ENCODE measurements at places on chromosomes 3 and 15.

GRCh38 chr3:108096532-108097321, 5.9 kb upstream of the CD47 start:
- DNase-seq: no peak

GRCh38 chr3:32423534-32423933, 31.9 kb downstream of the CMTM7 start:
- no peak for DNase-seq

- no peak for DNase-seq
These were observed 53.7 kb upstream of the ST3GAL6 start for GRCh38 chr3:98709441-98709840.

DNA sequence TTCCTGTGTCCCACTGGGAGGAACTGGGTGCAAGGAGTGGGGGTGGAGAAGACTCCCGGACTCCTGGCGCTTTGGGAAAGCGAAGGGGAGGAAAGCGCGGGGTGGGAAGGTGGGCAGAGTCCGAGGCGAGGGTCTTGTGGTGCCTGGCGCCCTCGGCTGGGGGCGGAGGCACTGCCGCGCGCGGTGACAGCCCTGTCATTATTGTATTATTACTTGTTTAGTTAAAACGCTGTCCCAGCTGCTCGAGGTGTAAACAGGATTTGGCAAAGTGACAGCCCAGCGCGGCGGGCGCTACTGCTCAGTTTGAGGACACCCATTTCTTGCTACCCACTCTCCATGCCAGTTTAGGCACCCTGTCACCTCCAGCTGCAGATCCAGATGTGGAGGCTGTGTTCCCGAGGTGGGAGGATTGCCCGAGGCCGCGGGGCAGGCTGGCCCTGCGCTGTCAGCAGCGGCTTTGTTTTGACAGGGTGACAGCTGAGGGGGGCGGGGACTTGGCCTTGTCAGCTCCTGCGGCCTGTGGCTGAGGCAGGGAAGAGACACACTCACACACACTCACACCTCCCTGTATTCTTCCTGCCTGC, 1.0 kb downstream of the KAT2B start:
- no peak for DNase-seq

GRCh38 chr3:187288131-187288854, 3.2 kb downstream of the MASP1 start:
- DNase-seq: no peak

GRCh38 chr15:57640930-57641682, 49.4 kb downstream of the MYZAP start:
- peak; percentile 11 for DNase-seq

- DNase-seq: no peak
These were observed 19.6 kb downstream of the GYG1 start for GRCh38 chr3:149010966-149011365.

DNA sequence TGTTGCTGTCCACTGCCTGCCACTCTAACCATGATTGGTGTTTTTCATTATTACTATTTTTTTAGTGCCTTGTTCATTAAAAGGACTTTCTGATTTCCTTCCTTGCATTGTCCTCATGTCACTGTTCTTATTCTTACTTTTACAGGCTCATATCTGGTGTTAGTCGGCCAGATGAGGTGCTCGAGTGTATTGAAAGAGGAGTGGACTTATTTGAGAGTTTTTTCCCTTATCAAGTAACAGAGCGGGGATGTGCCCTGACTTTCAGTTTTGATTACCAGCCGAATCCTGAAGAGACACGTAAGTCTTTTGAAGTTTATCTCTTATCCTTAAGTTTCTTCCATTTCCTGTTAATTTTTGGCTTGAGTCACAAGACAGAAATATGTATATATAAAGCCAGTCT, 23.2 kb downstream of the QTRT2 start:
- no peak for DNase-seq

- DNase-seq: no peak
These were observed at the start of gene NOX5 for GRCh38 chr15:69014454-69014853. NOX5 (plus strand) TSS chr15:69014695; CDS start chr15:69014736, 41 bp downstream.

GRCh38 chr15:89401631-89402517, 67.2 kb upstream of the POLG start:
- DNase-seq: peak; percentile 17

DNA sequence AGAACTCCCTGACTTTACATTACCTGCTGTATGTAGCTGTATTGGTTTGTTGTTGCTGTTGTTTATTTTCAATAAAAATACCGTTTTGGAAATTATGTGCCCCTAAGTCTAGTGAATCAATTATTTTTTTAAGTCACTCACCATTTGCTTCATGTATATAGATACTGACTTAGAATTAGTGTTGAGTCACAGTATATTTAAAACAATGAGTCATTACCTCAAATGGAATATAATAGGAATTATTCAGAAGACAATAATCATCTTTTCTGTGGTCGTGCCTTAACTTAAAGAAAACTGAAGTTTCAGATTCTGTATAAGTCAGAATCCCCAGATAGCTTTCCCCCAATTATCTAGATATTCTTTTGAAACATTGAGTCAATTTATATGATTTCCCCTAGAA, 21.0 kb upstream of the ALDH1A2 start:
- DNase-seq: no peak

DNA sequence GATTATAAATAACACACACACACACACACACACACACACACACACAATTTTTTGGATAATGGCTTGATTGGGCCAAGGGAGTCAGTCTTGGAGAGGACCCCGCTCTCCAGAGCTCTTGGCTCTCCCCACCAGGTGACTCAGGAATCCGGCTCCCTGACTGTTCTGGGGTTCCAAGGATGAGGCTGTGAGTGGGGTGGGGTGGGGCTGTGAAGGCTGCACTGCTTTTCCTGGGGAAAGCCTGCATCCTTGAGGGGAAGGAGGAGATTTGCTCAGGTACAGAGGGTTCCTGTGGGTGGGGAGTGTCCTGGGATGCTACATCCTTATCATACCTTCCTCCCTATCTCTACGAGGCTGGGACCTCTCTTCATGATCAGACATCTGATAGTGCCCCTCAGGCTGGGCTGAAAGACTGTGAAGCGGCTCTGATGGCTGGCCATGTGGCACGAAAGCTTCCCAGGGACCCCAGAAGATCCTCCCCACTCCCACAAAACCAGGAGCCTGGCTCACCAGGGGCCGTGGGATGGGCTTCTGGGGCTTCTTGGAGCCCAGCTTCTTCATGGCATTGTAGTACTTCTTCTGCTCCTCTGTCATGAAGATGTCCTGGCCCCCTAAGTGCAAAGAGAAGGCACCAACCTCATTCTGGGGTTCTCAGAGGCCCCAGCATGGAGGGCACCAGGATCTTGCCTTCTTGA, 59.2 kb downstream of the EXOG start:
- DNase-seq: no peak

DNA sequence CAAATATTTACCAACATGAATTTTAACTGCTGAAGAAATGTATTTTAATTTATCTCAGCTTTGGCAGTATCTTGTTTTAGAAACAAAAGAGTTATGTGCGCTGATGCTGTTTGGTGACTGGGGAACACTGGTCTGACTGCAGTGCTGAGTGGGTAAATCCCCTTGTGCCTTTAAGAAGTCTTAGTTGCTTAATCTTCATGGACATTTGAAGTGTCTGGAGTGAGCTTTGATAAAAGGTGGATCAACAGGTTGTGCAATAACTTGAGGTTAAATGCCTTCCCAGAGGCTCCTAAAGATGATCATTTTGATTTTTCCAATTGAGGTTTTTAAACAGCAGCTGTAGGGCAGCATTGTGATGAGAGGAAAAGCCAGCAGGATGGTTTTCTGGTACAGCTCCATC, 68.7 kb downstream of the TP63 start:
- no peak for DNase-seq

GRCh38 chr15:48064421-48064820, 56.4 kb upstream of the SLC24A5 start:
- DNase-seq: no peak

GRCh38 chr3:170092907-170093306, 55.1 kb downstream of the GPR160 start:
- no peak for DNase-seq

- no peak for DNase-seq
These were observed 114.0 kb downstream of the LRRC28 start for GRCh38 chr15:99365242-99365641.

DNA sequence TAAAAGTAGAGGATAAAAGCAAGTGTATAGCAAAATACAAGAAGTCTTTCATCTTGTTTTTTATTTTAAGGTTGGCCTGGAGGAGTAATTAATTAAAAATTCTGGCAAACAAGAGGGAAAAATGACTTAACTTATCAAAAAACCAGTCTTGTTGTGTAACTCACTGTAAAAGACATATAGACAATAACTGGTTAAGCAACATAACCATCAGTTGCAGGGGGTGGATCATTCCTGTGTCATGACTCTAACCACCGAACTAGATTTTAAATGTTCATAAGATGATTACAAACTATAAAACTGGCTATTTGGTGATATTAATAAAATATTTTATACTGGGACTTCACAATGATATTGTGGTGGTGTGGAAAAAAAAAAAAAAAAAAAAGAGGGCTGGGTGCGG, 130.6 kb downstream of the STAG1 start:
- no peak for DNase-seq

DNA sequence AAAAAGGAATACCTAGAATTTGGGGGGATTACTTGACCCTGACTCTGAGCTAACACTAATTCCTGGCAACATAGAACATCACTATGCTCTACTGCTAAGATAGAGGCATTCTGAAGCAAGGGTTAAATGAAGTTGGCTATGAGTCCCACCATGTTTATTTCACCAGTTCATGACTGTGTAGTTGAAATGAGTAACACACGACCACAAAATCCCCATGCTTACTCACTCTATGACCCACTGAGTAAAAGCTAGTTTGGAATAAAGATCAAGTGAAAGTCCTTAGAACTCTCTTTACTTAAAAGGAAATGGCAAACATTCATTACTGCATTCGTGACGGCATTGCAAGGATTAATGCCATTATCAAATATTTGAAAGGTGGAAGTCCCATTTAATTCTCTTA, 47.4 kb downstream of the MRPL46 start:
- no peak for DNase-seq

DNA sequence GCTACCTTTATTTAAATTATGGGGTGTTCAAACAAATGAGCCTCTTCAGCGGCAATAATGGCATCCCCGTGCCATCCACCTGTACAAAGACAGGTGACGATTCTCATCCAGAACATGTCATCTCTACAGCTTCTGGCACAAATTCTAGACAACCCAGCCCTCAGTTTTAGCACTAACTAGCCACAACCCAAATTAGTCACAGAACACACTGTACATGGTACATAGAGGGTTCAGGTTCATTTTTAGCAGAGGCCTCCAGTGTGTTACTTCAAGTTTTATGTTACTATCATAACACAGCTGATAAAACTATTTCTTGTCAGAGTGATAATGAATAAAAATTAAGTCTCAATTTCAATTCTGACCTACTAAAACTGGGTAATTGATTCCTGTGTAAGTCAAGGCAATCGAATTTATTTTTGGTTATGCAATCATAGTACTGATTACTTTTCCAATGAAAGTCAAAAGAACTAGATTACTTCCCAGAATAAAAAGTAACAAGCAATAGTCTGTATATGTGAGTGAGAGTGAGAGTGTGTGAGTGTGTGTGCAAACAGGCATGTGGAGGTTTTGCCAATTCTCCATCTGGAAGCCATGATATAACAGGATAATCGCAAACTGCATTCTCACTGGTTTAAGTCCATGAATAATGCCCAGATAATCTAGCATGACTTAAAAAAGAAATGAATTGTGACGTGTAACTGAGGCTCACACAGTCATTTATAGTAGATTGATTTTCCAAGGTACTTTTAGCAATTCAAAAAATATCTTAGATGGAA, 37.4 kb downstream of the SHQ1 start:
- no peak for DNase-seq

DNA sequence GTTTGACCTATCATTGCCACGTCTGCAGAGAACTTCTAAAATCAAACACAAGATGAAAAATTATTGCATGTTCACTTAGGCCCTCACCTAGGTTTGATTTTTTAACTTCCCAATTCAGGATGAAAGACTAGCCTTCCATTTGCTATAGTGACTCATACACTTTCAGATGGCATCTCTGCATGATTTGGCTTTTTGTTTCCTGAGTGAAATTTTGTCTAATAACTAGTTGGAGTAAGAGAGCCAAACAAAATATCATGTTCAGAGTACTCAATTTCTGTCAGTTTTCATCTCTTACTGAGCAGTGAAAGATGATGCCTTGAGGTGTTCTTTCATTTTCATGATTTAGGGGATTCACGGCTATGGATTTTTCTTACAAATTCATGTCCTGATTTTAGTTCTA, 122.9 kb downstream of the NSUN3 start:
- no peak for DNase-seq

- no peak for DNase-seq
These were observed 106.8 kb upstream of the GPR149 start for GRCh38 chr3:154536751-154537150.

GRCh38 chr3:65130782-65131181, 443.0 kb upstream of the ADAMTS9 start:
- no peak for DNase-seq

DNA sequence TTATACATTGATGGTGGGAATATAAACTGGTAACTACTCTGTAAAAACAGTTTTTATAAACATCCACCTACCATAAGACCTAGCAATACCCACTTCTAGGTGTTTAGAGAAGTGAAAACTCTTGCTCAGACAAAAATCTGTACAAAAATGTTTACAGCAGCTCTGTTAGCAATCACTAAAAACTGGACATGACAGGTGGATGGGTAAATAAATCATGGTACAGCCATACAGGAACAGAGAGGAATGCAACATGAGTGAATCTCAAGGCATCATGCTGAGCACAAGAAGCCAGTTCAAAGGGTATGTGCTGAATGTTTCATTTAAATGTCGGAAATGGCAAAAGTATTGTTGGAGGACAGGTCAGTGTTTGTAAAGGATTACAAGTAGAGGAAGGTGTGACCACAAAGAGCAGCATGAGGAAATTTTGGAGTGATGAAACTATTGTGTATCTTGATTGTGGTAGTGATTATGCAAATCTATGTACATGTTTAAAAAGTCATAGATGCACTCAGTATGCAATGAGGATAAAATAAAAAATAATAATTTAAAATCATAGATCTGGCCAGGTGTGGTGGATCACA, 2.8 kb upstream of the RNU5A-1 start:
- no peak for DNase-seq

DNA sequence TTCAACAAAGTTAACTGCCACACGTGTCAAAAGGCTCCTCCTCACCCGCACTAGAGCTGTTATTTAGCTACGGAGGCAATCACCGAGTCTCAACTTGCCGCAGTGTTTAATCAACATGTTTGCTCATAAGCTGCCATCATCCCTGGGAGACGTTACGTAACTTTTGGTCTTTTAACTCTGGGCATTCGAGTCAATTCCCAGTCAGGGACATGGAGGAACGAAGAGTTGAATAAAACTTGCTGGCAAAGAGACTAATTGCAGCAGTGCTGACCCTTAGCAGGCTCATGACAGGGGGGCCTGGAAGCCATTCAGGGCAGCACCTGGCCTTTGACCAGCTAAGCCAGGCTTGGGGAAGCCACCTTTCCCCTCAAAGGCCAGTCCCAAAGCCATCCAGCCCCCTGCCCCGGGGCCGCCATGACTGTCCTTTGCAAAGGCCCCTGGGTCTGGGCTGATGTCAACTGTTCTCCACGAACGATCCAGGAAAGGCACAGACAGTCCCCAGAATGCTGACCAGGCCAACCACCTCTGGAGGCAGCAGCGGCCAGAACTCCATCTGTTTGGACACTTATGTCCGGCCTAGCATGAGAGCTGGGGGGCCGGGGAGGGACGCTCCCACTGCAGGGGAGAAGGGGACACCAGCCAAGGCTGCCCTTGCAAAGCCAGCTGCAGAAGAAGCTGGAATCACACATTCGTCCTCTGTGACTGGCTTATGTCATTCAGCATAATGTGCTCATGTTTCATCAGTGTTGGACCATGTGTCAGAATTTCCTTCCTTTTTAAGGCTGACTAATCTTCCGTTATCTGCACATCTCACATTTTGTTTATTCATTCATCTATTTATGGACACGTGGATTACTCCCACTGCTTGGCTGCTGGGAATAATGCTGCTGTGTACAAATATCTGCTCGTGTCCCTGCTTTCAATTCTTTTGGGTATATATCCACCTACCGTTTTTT, 43.7 kb downstream of the PCSK6 start:
- peak; percentile 47 for DNase-seq

All from non-pigmented ciliary epithelial cell (primary cell).